ENCODE measurements at places on chromosomes 12 and 14. TPM values are rescaled to one million over a fixed set of nuclear protein-coding genes. Genes with fewer than 3 reads are reported as not detected.

Gene IL22
- total RNA-seq: not detected

- no peak for DNase-seq
Observed at GRCh38 chr14:59565087-59565486, 11.5 kb downstream of the CCDC175 start.

Gene KLRG1
- total RNA-seq: 2.7 TPM

DNA sequence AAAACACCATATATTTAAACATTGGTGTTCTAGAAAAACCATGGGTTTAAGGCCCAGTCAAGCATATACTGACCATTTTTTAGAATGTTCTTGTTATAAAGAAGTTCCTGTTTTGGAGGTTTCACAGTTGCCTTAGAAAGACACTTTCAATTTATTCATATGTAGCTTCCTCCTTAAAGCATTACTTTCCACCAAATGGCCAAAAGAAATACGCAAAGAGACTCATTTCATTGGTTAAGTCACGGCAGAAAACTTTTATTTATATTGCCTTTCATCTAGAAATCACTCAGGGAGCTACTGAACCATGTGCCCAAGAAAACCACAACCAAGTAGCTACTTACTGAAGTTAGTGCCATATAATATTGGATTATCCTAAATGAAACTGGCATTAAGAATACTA lies 40.0 kb downstream of the MYBPC1 start:
- no peak for DNase-seq

GRCh38 chr12:3882406-3882805 lies 9.2 kb upstream of the PARP11 start:
- no peak for DNase-seq

GRCh38 chr14:68089146-68089731 lies 269.7 kb downstream of the RAD51B start:
- DNase-seq: no peak

DNA sequence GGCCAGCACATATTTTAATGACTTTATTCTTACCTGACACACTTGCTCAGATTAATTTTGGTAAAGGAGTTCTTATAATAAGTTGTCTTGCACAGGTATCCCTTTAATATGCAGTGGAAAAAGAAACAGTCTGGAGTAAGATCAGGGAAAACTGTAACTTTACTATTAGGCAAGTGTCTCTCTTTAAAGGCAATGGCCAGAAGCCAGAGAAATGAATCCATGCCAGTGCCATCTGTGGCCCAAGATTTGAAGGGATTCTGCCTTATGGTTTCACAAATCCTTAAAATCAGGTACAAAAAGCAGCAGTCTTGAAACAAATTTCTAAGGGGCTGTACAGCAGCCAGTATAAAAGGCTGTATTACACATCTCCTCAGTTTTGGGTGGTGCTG lies 22.4 kb downstream of the NFYB start:
- no peak for DNase-seq

GRCh38 chr12:6563448-6564050 lies 4.5 kb downstream of the NOP2 start:
- DNase-seq: no peak

GRCh38 chr12:106840243-106840642 lies 65.8 kb downstream of the RIC8B start:
- DNase-seq: no peak

Measured in posterior vena cava (tissue), 2 donors.